ENCODE measurements at places on chromosomes 3 and 15.

DNA sequence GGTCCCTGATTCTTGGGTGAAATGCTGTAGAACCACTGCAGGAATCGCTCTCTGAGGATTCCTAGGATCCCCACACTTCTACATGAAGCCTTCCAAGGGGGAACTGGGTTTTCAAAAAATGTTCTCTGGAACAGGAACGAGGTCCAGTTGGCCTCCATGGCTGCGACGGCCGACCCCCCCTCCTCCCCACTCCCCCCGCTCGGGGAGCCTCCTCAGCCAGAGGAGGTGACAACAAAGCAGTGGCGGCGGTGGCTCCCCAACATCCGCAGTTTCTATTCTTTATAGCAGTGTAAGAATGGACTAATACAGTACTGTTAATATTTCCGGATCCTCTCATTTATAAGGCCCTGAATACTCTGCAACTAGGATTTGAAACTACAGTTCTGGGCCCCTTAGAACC is 84.0 kb upstream of the PLAAT1 start:
- DNase-seq, result no peak

GRCh38 chr3:72177075-72178050 is 392.4 kb upstream of the PROK2 start:
- peak; percentile 83 for DNase-seq

DNA sequence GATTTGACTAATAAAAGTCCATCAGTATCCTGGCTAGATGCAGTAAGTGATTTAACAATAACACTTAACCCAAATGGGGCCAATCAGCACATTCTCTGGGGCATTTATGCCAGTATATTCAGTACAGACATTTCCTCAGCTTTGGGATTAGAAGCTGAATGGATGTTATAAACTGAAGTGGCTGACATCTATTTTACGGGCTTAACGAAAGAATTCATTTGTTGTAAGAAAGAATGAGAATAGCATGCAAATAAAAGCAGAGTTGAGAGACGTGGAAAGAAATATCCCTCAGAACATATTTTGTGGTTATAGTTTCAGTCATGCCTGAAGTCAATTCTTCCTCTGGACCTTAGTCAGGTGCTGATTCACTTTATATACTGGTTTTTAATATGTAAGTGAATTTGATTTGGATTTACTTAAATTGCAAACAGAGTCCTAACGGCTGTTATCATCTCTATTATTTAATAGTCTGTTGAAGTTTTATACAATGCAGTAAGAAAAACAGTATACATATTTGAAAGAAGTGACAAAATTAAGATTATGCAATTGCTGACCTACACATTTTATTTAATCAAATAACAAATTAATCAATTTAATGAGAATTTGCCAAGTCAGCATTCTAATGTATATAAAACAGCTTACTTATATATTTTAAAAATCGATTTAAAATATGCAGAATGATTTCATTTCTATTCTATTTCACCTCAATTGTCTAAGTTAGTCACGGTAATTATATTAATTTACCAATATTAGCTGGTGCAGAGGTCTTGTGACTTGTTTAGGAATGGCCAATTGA is 513.9 kb upstream of the CADM2 start:
- DNase-seq, result no peak

DNA sequence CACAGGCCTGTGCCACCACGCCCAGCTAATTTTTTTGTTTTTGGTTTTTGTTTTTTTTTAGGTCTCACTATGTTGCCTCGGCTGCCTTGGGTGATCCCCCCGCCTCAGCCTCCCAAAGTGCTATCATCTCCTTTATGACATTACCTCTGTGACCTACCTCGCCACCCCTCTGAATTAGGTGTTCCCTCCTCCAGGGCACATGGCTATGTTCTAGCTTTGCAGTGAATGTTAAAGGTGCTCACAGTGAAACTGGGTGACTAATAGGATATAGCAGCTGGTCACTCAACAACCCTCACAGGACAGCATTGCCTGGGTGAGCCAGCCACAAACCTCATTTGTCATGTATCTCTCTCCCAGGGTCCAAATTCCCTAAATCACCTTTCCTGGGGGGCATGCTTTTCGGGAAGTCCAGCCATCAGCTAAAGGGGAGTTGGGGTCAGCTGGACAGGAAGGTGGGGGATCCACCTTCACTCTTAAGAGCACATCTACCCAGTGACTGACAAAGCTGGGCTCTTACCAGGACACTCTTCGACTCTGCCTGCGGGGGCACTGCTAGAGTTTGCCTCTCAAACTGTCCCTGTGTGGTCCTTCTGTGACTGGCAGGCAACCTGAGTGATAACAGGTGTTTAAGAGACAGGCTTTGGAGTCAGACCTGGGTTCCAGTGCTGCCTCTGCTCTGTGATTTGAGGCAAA is 1.6 kb upstream of the TTLL3 start:
- no peak for DNase-seq

GRCh38 chr15:85097250-85097649 is 115.6 kb downstream of the PDE8A start:
- DNase-seq, result no peak

GRCh38 chr3:136678981-136679380 is 73.2 kb downstream of the STAG1 start:
- no peak for DNase-seq

GRCh38 chr3:194307849-194308248 is 43.3 kb downstream of the CPN2 start:
- DNase-seq, result peak; percentile 11

DNA sequence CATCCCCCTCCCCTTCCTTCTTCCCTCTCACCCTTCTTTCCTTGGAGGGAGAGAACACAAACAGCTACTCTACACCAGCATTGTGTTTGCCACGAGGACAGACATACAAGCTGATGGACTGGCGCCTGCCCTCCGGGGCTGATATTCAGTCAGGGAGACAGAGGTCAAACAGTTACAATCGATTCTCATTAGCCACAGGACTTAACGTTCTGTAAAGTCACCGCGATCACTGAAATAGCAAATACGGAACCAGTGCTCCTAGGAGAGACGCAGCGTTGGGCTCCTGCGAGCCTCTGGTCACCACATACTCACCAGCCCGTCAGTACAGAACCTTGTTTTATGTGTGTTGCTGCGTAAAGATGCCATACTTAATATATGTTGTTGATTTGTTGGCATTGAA is 108.8 kb downstream of the LRRK1 start:
- peak; percentile 4 for DNase-seq

All from right hindlimb (tissue), 1 donor.